ENCODE measurements at places on chromosomes 4 and X.

- no peaks in the 10 kb centered on the region for H3K27me3 ChIP-seq
- no peaks in the 10 kb centered on the region for H3K4me1 ChIP-seq
- DNase-seq, result no peak
- no peak overlapping the region for H3K27ac ChIP-seq
These were observed 196.8 kb upstream of the ANXA3 start for GRCh38 chr4:78354782-78355181.

DNA sequence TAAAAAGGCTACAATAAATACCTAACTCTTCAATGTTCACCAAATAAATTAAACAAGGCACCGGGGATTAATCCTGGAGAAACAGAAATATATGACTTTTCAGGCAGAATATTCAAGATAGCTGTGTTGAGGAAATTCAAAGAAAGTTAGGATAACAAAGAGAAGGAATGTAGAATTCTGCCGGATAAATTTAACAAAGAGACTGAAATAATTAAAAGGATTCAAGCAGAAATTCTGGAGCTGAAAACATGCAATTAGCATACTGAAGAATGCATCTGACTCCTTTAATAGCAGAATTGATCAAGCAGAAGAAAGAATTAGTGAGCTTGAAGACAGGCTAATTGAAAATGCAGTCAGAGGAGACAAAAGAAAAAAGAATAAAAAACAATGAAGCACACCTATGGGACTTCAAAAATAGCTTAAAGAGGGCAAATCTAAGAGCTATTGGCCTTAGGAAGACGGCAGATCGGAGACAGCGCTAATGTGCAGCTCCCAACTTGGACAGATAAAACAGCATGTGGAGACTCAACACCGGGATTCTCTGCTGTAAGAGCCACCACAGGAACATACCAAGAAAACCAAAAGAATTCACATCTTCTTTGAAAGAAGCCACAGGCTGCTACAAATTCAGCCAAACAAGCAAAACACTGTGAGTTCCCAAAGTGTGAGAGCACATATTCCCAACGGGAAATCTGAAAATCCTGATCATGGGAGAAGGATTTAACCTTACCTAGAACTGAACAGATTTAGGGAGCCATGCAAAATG is 1290.9 kb downstream of the PCDH18 start:
- no peak overlapping the region for H3K27ac ChIP-seq
- no peaks in the 10 kb centered on the region for H3K4me1 ChIP-seq
- no peak for DNase-seq
- H3K27me3 ChIP-seq, result no peaks in the 10 kb centered on the region

DNA sequence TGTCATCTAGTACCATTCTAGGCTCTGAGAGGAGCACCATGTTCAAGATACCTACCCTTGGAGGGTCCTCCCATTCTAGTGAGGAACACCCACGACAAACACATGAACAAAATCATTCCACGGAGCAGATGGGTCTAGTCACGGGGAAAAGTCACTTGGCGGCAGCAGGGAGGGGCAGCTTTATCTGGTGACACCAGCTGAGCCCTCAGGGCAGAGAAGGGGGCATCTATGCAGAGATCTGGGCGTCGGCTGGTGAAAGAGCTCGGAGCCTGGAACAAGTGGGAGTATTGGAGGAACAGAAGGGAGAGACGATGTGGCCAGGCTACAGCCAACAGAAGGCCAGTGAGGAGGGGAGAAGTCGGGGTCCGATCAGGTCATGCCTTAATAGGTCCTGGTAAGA is 11.9 kb upstream of the PDHA1 start:
- H3K4me1 ChIP-seq, result no peaks in the 10 kb centered on the region
- H3K27ac ChIP-seq, result no peak overlapping the region
- DNase-seq, result no peak
- H3K4me3 ChIP-seq, result no peak overlapping the region

GRCh38 chrX:103629318-103630170 is 769 bp downstream of the TCEAL1 start:
- peak; percentile 57 for DNase-seq
- H3K27me3 ChIP-seq, result no peaks in the 10 kb centered on the region
- H3K27ac ChIP-seq, result peak overlapping the region; percentile 95
- no peaks in the 10 kb centered on the region for H3K4me1 ChIP-seq
- H3K4me3 ChIP-seq, result peak overlapping the region; percentile 48

- H3K27me3 ChIP-seq, result no peaks in the 10 kb centered on the region
- DNase-seq, result no peak
- H3K4me3 ChIP-seq, result no peak overlapping the region
- H3K36me3 ChIP-seq, result no peaks in the 10 kb centered on the region
- no peaks in the 10 kb centered on the region for H3K4me1 ChIP-seq
These were observed 27.3 kb upstream of the JADE1 start for GRCh38 chr4:128782076-128782715.

DNA sequence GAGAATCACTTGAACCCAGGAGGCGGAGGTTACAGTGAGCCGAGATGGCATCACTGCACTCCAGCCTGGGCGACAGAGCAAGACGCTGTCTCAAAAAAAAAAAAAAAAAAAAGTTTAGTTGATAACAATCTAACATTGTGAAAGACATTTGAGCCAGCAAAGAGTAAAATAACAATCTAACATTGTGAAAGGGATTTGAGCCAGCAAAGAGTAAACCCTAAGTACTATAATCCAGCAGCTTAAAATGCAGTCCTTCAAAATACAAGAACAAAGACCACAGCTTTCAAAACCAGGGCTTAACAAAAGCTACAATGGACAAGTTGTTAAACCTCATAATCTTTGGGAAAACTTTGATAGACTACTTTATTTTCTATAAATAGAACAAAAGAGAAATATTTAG is 16.9 kb downstream of the MFAP3L start:
- H3K4me3 ChIP-seq, result no peak overlapping the region
- no peaks in the 10 kb centered on the region for H3K36me3 ChIP-seq
- no peaks in the 10 kb centered on the region for H3K4me1 ChIP-seq
- H3K27me3 ChIP-seq, result no peaks in the 10 kb centered on the region
- no peak for DNase-seq
- H3K27ac ChIP-seq, result no peak overlapping the region

GRCh38 chr4:139890816-139891215 is 225.2 kb downstream of the MGST2 start:
- no peak overlapping the region for H3K4me3 ChIP-seq
- H3K36me3 ChIP-seq, result no peaks in the 10 kb centered on the region
- no peak for DNase-seq
- peaks cover 5% of the 10 kb centered on the region for H3K4me1 ChIP-seq
- H3K27me3 ChIP-seq, result no peaks in the 10 kb centered on the region

- peak overlapping the region; percentile 49 for H3K4me3 ChIP-seq
- H3K27me3 ChIP-seq, result no peaks in the 10 kb centered on the region
- no peaks in the 10 kb centered on the region for H3K4me1 ChIP-seq
- peak overlapping the region; percentile 76 for H3K27ac ChIP-seq
- DNase-seq, result no peak
These were observed 848 bp downstream of the ACSL4 start for GRCh38 chrX:109732017-109732801.

GRCh38 chrX:41716222-41716621 is 7.8 kb upstream of the GPR82 start:
- no peak overlapping the region for H3K27ac ChIP-seq
- no peak for DNase-seq
- no peaks in the 10 kb centered on the region for H3K36me3 ChIP-seq
- no peaks in the 10 kb centered on the region for H3K27me3 ChIP-seq
- H3K4me3 ChIP-seq, result no peak overlapping the region

DNA sequence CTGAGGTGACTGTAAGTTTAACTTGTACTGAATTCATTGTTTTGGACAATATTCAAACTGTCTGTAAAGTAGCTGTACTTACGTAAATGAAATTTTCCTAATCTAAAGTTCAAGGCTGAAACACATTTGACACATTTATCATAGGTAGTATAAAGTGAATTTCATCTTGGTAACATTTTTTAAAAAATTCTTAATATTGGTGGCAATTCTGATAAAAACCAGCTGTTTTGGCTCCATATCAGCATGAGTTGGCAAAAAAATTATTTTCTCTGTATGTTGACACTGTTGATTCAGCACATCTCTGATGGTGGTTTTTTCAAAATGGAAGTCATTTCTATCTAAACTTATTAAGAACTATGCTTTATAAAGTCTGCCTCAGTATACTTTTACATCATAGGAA is 30.9 kb downstream of the CXorf58 start:
- no peaks in the 10 kb centered on the region for H3K36me3 ChIP-seq
- no peaks in the 10 kb centered on the region for H3K4me1 ChIP-seq
- H3K4me3 ChIP-seq, result no peak overlapping the region
- DNase-seq, result no peak

GRCh38 chrX:133440797-133441163 is 25.5 kb upstream of the GPC4 start:
- no peak overlapping the region for H3K27ac ChIP-seq
- no peaks in the 10 kb centered on the region for H3K36me3 ChIP-seq
- no peaks in the 10 kb centered on the region for H3K4me1 ChIP-seq
- no peaks in the 10 kb centered on the region for H3K27me3 ChIP-seq
- no peak overlapping the region for H3K4me3 ChIP-seq

DNA sequence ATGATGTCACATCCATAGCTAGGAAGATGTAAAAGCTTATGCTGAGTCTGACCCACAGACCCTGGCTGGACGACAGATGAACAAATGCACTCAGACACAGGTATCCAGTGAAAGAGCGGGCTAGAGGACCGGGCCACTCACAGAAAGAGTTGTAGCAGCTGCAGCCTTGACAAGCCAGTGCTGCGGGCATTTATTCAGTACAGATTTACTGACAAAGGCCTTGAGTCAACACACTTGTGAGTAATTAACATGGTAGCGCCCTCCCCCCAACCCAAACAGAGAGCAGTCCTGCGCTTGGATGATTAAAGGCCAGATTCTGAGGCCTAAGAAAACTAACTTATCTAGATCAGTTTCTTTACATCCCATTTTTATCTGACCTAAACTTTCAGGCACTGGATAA is 244.6 kb downstream of the SPANXN4 start:
- DNase-seq, result no peak
- no peaks in the 10 kb centered on the region for H3K27me3 ChIP-seq
- H3K4me1 ChIP-seq, result no peaks in the 10 kb centered on the region
